GM12864 (cell line): ENCODE measurements at places on chromosomes 7 and 10.

DNA sequence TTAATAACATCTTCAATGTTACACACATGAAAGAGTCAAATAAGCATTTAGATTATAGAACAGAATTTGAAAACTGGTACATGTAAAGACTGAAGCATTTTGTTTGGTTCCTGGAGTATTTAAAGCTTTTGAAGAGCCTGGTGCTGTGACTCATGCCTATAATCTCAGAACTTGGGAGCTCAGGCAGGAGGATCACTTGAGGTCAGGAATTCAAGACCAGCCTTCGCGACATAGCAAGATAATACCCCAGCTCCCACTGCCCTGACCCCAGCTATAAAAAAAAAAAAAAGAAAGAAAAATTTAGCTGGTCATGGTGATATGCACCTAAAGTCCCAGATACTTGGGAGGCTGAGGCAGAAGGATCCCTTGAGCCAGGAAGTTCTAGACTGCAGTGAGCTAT lies 87.8 kb downstream of the HDAC9 start:
- no peak for DNase-seq

DNA sequence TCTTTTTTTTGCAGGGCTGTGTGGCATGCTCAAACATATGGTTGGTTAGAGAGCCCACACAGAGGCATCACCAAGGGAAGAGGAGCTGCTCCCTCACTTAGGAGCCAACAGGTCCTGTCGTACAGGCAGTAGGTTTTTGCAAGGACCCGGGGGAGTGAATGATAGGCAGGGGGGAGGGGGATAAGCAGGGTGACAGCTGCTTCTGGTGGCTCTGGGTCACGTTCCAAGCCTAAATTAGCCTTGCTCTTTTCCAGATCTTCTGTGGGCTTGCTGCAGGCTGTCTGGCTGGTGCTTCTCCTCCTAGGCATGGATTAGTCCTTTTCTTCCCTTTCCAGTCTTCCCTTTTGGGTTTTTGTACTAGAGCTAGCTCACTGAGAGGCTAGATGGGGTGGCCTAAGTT lies 117.7 kb upstream of the PODXL start:
- no peak for DNase-seq

DNA sequence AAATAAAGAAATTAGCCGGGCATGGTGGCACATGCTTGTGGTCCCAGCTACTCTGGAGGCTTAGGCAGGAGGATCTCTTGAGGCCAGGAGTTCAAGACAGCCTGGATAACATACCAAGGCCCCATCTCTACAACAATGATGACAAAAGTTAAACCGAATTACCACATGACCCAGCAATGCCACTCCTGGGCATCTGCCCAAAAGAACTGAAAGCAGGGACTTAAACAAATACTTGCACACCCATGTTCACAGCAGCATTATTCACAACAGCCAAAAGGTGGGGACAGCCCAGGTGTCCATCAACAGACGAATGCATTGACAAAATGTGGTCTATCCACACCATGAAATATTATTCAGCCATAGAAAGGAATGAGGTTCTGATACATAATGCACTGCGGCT lies 83.9 kb downstream of the HIP1 start:
- DNase-seq = no peak

GRCh38 chr10:2011106-2011716 lies 273.9 kb upstream of the ADARB2 start:
- no peak for DNase-seq

DNA sequence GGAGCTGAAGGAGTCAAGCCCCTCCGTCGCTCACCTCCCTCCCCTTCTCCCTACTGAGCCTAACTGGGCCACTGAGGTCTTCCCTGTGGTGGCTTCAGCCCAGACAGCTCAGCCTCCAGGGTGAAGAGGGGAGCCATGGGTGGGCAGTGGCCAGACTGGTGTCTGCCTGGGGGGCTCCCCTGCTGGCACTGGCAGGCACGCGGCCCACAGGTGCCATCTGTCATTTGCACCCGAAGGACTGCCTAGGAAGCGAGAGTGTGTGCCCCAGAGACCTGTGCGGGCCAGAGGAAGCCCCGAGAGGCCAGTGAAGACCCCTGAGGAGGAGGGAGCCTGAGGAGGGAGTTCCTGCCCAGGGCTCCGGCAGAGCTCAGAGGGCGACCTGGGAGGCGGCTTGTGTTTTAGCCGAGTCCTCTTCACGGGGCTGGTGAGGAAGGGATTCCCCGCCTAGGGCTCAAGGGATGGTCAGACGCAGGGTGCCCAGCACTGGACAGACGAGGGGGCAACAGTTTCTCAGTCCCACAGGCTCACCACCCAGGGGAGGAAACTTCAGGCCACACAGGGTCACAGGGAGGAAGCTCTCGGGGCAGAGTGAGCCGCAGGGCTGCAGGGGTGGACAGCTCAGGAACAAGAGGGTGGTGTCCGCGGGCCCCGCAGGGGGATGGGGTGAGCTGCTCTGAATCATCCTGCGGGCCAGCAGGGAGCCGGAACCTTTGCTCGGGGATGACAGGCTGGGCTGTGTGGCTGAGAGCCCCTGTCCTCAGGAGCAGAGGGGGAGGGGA lies 76.2 kb upstream of the PPP2R2D start:
- DNase-seq = no peak

DNA sequence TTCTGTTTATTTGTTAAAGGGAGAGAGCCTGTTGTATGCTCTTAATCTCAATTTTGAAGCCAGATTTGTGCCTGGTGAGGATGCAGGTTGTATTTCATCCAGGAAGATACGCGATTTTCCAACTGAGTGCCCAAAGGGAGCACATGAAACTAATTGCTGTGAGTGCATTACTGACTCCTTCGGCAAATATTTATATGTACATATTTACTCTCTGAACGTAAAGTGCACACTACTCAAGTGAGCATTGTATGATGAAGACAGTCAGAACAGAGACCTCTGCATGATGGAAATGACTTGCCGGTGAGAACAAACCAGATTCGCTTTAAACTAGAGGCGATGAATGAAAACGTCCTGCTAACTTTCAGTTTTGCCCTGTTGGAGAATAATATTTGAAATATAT lies 130.1 kb downstream of the MALRD1 start:
- DNase-seq = no peak

DNA sequence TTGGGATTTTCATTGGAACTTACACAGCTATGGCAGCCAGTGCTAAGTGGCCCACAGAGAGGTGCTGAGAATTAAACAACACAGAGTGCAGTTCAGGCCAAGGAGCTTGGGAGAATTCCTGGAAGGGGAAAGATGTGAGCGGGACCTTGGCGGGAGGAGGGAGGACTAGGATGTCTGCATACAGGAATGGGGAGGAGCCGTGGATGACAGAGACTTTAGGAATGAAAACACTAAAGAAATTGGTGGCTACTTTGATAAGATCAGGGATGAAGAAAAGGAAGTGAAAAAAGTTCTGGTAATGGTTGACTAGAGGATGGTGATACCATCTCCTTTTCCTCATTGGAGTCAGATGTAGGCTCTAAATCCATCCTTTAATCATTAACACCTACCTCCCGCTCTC lies 234.2 kb upstream of the FZD8 start:
- no peak for DNase-seq

DNA sequence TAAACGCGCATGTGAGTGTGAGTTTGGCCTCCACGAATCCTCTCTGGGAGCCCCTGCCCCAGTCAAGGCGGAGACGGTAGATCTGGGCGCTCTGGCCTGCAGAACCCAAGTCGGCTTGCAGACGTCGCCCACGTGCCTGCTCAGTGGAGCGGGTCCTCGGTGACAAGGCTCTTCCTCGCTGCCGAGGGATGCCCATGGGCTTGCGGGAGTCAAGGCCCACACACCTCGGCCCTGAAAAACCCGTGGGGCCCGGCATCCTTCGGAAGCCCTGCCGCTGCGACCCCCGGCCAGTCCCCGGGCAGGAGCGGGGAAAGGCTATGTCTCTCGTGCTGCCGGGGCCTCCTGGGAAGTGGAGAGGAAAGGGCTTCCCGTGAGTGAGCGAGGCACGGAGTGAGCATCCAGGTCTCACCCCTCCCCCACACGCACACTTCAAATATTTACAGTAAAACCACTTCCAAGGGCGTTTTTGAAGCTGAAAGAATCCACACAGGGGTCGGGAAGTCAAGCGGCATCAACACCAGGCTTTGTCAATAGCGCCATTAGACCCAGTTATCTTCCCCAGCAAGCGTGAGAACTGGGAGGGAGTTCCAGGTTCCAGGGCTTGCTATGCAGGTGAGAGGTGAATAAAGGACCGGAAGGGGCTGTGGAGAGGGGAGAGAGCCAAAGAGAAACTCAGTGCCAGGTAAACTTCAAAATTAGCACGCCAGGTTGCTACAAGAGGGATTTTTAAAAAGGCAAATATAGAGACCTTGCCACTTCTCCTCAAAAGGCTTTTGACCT lies 1.1 kb upstream of the MNX1 start:
- DNase-seq = no peak

GRCh38 chr10:4546500-4546899 lies 279.5 kb upstream of the AKR1E2 start:
- DNase-seq = no peak

DNA sequence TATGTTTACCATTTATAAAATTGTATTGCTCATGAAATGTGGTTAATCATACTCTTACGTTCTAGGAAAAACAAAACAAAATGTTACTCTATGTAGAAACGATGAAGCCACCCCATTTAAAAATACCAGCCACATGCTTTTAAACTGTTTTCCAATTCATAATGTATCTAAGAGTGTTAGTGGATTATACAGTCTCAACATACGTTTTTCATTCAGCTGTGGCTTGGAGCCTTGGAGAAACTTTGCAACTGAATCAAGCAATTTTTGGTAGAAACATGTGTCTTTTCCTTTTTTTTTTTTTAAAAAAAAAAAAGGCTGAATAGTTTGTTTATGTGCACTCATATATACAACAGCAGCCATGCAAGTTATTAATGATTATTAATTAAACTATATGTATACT lies 378.0 kb upstream of the SEMA3D start:
- DNase-seq = no peak

DNA sequence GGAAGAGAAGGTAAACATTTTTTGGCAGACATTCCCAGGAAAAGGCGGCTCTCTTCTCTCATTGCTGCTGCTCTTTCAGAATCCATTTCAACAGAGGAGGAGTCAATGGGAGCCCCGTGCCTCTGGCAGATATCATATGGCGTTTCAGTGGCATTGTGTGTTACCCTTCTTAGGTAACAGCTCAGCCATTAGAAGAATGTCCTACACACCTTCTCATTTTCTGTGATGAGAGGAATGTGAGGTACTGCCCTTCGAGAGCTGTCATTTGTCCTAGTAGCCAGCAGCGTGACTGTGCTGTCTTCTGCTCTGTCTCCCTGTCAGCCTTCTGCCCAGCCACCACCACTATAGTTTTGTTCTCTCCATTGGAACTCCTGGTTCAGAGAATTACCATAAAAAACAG lies 102.4 kb downstream of the EGFR start:
- DNase-seq = no peak

DNA sequence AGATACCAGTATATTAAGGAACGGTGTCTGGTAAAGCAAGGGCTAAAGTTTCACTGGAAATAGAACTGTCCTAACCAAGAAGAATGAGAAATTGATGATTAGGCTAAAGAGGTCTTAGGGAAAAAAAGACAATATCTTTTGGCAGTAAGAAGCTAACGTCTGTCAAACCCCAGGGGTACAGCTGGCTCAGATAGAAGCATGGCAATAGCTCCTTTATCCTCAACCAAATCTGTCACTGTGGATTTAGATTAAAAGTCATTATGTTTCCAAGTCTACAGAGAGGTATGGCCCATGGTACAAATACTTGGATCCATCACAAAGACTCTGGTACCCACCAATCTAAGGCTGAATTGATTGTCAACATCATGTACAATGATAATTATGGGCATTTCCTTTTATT lies 8.6 kb upstream of the SLC16A9 start:
- DNase-seq = no peak

DNA sequence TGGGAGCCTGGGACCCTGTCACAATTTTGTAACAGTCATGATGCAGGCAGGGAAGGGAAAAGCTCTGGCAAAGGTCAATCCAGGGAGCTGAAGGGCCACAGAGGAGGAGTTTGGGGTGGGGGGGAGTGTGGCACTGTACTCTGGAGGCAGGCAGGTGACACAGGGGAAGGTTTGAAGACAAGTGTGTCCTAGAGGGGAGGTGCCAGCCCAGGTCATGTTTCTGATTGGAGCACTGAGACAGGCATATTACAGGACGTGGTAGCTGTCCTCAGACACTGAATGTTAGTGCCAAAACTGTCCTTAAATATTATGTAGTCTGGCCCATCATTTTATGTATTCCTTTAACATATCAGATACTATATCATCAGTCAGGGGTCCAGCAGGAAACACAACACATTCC lies 75.6 kb upstream of the LRRC4 start:
- DNase-seq = no peak

DNA sequence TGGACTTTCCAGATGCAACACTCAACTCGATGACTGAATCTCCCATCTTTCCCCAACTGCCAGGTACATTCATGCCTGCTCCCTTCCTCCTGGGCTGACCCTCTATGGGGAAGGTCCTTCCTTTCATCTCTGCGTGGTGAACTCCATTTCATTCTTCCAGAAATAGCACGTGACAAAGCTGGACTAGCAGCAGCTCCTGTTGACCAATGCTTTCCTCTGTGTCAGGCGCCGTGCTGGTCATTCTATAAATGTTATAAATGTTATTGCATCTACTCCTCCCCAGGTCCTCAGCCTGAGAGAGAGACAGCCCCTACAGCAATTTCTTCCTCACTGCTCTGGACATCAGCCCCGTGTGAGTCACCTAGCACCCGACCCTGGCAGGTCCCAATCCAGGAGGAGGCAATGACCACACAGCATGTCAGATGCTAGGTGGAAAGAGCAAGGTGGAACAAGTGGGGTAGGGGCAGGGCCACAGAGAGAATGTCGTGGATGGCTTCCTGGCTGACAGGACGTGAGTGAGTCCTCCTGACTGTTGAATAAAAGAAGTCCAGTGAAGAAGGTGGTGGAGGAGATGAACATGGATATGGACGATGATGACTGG lies 178.1 kb downstream of the ADAM12 start:
- DNase-seq = no peak

DNA sequence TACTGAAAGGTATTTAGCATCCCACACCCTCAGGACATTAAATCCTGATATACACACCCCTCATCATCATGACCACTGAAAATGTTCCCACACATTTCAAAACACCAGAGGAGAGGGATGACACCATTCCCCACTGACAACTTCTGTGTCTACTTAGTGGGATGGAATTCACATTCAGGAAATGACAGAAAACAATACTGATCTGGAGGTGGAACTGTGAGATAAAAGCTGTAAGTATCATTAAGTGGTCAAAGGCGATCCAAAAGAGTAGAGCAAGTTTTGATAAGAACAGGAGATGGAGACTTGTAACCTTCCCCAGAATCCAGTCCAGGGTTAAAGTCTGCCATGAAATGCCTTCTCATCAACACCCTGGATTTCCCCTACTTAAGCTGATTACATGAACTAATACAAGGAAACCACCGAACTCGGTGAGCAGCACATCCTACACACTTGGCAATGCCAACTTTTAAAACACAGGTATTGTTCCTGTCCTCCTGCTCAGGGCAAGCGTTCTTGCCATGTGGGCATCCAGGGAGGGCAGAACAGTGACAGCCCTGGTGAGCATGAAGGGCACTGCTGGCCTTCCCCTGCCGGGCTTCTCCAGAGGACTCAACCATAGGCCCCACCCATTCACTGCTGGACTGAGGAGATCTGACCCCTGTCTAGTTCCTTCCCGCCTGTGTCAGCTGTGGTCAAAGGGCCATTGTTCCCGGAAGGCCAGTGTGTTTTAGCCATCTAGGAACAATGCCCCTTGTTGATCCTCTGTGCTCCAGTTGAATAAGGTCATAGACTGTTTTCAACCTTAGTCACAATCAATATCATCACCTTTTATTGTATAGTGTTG lies 85.0 kb downstream of the SGMS1 start:
- no peak for DNase-seq

GRCh38 chr10:14413523-14413922 lies 82.8 kb upstream of the FRMD4A start:
- no peak for DNase-seq
